Thyroid gland (tissue), 4 donors: ENCODE measurements at places on chromosomes 6 and 20. TPM values are rescaled to one million over a fixed set of nuclear protein-coding genes. Genes with fewer than 3 reads are reported as not detected.

GRCh38 chr6:106223300-106223930 is 102.1 kb downstream of the ATG5 start:
- no peaks in the 10 kb centered on the region for H3K27me3 ChIP-seq
- DNase-seq: peak; percentile 41
- no peaks in the 10 kb centered on the region for H3K4me1 ChIP-seq
- H3K36me3 ChIP-seq: no peaks in the 10 kb centered on the region
- no peak overlapping the region for H3K4me3 ChIP-seq
- no peak overlapping the region for H3K27ac ChIP-seq

DNA sequence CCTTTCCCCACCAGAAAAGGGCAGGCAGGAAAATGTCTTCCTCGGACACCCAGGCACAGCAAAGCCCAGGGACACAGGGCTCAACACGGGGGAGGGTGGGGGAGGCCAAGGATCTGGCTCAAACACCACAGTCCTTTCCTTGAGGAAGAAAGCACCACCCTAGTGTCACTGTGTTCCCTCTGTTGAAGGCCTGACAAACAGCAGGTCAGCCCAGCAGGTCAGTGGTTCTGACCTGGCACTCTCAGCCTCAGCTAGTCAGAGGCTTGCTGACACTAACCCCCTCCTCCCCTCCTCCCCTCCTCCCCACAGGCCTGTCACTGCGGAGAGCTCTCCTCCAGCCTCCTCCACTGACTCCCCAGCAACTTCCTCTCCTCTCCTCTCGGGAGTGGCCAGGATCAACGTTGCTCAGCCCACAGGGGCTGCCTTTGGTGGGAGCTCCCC is 239.6 kb downstream of the LRFN2 start:
- H3K36me3 ChIP-seq: no peaks in the 10 kb centered on the region
- no peak for DNase-seq
- H3K4me3 ChIP-seq: no peak overlapping the region
- no peak overlapping the region for H3K27ac ChIP-seq

- no peak for DNase-seq
- H3K36me3 ChIP-seq: no peaks in the 10 kb centered on the region
- H3K4me1 ChIP-seq: peaks cover 16% of the 10 kb centered on the region
- no peaks in the 10 kb centered on the region for H3K27me3 ChIP-seq
- no peak overlapping the region for H3K27ac ChIP-seq
- H3K4me3 ChIP-seq: no peak overlapping the region
Observed at GRCh38 chr6:144666781-144667180, 381.6 kb downstream of the UTRN start.

DNA sequence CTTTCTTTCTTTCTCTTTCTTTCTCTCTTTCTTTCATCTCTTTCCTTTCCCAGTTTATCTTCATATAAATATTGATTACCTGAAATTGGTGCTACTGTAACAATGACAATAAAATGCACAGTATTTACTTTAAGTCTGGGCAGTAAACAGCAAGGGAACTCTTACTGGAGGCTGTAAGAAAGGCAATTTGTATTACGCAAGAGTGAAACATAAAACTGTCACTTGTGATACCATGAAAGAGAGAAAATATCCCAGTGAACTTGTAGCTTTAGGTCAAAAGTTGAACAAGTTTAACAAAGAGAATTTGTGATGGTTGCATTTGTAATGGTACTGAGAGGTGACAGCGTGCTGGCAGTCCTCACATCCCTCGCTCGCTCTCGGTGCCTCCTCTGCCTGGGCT is 80.0 kb downstream of the EYS start:
- no peak overlapping the region for H3K4me3 ChIP-seq
- no peak overlapping the region for H3K27ac ChIP-seq
- no peaks in the 10 kb centered on the region for H3K4me1 ChIP-seq
- H3K27me3 ChIP-seq: no peaks in the 10 kb centered on the region

- DNase-seq: no peak
- H3K27me3 ChIP-seq: no peaks in the 10 kb centered on the region
- H3K36me3 ChIP-seq: peaks cover 18% of the 10 kb centered on the region
Observed at GRCh38 chr20:52152921-52153320, 38.7 kb downstream of the ZFP64 start.

The PSORS1C2 gene
- not detected for total RNA-seq
